Fibroblast of skin of back (primary cell): ENCODE measurements at places on chromosomes 12 and 14.

GRCh38 chr12:10160617-10161385 lies 11.1 kb downstream of the OLR1 start:
- no peak for DNase-seq

DNA sequence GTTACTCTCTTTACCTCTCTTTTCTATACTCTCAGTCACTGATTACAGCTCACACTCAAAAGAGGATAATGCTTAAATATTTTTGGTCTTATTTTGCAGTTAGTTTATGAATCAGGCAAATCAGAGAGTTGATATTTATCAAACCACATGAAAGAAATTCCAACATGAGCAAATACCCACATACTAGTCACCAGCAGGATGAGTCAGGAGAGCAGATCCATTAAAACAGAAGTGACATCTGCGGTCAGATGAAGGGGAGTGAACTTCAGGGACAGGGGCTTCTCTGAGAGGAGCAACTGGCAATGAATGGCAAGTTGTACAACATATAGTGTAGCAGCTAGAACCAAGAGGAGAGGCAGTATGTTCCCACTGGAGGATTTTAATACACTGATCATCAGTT lies 258.7 kb downstream of the SYT10 start:
- no peak for DNase-seq

GRCh38 chr14:96497087-96497486 lies 5.1 kb upstream of the PAPOLA start:
- DNase-seq = no peak

DNA sequence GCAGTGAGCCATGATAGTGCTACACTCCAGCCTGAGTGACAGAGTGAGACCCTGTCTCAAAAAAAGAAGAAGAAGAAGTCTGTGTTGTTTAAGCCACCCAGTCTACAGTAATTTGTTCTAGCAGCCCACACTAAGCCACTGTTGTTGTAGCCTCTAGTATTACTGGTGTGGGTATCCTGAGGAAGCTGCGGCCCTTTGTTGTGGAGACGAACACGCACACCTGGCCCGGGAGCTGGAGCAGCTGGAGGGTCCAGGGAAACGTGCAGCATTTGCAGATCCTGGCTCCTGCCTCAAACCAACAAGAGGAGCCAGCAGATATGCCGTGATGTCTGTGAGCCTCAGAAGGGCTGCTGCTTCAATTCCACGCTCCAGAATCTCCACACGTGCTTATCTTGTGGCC lies 65.3 kb downstream of the MAP1LC3B2 start:
- DNase-seq = no peak

GRCh38 chr12:85007836-85008235 lies 28.2 kb downstream of the TSPAN19 start:
- DNase-seq = peak; percentile 26

DNA sequence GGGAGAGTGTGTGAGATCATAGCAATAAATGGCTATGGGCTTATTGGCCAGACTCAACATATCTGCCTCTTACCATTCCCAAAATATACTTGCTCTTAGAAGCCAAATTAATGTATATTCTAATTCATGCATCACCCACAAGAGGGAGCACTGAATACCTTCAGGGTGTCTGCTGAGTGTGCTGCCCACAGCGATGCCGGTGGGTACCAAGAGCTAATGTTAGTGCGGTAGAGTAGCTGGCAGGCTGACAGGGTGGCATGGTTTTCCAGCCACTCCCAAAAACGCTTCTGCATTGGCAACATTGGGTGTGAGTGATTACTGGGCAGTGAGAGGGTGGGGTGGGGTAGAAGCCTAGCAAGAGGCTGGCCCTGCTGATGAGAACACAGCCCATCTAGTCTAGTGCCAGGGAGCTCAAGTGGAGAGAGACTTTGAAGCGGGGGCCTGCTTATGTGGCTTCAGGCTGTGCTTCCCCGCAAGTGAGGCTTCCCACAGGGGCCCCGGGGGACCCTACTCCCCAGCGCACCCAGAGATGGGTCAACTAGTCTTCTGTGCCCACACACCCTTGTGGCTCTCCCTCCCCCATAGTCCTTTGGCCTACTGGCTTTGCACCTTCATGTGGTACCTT lies 9.2 kb upstream of the PLEKHD1 start:
- DNase-seq = peak; percentile 12

DNA sequence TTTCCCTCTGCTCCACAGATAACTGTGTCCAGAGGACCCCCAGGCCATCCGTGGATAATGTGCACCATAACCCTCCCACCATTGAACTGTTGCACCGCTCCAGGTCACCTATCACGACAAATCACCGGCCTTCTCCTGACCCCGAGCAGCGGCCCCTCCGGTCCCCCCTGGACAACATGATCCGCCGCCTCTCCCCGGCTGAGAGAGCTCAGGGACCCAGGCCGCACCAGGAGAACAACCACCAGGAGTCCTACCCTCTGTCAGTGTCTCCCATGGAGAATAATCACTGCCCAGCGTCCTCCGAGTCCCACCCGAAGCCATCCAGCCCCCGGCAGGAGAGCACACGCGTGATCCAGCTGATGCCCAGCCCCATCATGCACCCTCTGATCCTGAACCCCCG lies 201.3 kb upstream of the BCL2L14 start:
- DNase-seq = no peak

GRCh38 chr12:88298014-88298682 lies 156.0 kb downstream of the TMTC3 start:
- DNase-seq = peak; percentile 1

- peak; percentile 98 for DNase-seq
Observed at GRCh38 chr12:19967431-19967830, 400.9 kb upstream of the PDE3A start.

DNA sequence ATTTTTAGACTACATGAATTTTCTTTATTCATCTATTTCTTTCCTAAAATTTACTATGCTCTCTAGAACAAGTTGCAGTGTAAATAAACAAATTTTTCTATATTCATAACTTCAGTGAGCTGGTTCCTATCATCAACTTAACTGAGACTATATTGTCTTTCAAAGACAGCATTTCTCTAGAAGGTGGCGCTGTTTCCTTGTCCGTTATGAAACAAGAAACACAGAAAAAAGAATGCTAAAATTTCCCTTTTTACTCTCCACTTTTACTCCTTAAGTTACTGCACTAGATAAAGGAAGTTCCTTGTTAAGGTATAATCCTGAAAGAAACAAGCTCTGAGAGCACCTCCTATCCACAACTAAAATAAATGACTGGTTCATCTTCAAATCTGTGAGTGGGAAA lies 8.2 kb upstream of the CLEC2A start:
- DNase-seq = no peak

- no peak for DNase-seq
Observed at GRCh38 chr14:59633486-59633885, 56.9 kb upstream of the CCDC175 start.

GRCh38 chr12:111417784-111418593 lies 12.3 kb downstream of the SH2B3 start:
- DNase-seq = no peak

DNA sequence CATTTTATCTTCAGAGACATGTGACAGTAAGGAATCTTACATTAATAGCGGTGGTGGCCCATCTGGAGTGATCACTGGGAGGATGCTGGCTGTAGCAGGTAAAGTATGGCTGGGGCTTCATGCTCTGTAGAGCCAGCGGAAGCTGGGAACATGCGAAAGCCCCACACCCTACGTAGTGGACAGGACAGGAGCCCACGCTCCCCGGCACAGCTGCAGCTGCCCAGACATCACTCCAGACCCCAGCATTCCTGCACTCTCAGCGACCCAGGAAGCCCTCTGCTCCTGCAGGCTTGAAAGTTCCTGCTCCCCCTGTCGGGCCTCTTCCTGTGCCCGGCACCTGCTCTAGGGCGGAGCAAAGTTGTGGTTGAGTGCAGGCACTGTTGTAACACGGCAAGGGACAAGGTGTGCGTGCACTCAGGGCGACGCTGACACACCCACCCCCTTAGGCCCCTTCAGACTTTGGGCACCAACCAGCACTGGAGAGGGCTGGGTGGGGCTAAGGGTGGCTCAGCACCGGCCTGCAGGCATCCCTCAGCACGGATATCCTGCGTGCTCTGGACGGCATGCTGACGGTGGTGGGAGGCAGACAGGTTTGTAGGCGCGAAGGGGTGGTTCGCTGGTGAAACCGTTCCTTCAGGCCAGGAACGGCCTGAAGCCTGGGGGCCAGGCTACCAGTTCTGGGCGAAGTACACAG lies 568.3 kb downstream of the FSCB start:
- no peak for DNase-seq

- DNase-seq = no peak
Observed at GRCh38 chr14:23544511-23545447, 6.8 kb downstream of the ZFHX2 start.

GRCh38 chr12:40314927-40315326 lies 90.1 kb downstream of the LRRK2 start:
- no peak for DNase-seq

DNA sequence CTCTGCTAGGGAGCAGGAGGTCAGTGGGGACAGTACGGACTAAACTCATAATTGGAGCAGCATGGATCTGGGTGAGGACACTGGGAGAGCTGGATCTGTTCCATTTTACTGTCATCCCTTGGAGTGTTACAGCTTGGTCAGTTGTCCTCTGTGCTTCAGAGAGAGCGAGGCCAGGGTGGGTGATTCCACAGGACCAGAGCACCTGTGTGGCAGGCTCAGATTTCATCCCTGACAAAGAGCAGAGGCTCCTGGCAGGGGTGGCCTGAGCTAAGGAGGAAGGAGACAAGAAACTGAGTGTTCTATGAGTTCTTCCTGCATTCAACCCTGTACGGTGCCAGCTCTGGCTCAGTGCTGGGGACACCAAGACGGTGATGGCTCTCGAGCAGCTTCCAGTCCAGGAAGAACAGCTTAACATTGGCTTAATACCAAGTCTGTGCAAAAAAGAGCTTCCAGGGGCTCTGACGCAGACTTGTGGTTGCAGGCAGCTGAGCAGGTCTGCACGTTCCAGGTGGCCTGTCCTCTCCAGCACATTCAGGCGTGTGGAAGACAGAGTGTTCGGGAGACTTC lies 8.4 kb upstream of the PGF start:
- DNase-seq = no peak

GRCh38 chr12:102369876-102370275 lies 110.5 kb downstream of the IGF1 start:
- DNase-seq = no peak

- DNase-seq = no peak
Observed at GRCh38 chr12:5511256-5511643, 79.3 kb downstream of the NTF3 start.

DNA sequence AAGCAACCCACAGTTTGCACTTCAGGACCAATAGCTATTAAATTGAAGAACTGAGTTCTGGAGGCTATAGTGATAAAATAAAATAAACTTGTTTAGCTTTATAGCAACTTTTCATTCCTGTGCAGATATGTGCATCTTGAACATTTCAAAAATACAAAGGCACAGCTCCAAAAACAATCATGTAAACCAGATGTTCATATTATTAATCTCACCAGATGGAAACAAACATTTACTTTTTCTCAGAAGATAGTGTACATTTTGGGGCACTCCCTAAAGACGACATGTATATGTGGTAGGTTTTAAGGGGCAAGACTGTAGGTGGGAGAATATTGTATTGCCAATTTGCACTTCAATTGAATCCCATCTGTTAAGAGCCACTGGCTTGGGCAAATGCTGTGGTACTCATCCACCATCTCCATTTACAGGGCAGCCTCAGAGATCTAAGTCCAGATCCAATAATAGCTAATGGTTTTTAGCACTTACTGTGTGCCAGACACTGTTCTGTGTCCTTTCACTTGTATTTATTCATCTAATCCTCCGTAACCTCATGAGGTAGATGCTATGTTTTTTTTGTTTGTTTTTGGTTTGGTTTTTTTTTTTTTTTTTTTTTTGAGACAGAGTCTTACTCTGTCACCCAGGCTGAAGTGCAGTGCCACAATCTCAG lies 49.1 kb downstream of the PTGER2 start:
- no peak for DNase-seq

DNA sequence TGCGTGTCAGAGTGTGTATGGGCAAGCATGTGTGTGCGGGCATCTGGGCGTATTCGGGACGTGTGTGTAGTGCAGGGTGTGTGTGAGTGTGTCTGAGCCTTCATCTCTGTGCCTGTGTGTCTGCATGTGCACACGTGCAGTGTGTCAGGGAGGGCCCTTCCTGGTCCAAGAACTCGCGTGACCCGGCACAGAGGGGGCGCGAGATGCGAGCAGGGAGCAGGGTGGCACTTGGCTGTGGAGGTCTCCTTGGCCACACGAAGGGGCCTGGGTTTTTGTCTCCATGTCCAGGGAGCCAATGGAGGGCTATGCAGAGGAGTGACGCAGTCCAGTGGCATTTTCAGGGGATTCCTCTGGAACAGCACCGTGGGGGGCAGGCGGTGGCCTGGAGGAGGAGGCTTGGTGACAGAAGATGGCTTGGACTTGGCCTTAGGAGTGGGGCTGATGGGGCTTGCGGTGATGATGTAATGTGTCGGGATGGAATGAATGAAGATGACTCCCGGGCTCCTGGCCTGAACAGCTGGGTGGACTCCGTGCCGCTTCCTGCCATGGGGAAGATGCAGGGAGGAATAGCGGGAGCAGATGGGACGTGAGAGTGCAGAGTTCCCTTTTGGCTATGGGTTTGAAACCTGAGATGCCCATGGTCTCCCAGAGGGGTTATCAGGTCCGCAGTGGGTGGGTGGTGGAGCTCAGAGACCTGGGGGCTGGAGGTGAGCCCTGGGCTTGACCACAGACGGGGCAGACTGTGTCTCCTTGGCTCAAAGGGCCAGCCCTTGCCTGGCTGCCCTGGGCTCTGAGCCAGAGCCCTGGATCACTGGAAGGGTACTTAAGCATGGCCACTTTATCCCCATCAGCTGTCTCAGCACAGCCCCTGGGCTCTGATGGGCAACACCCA lies 208.3 kb downstream of the PHETA1 start:
- DNase-seq = no peak

- no peak for DNase-seq
Observed at GRCh38 chr14:89695846-89696245, 258.7 kb downstream of the EFCAB11 start.

DNA sequence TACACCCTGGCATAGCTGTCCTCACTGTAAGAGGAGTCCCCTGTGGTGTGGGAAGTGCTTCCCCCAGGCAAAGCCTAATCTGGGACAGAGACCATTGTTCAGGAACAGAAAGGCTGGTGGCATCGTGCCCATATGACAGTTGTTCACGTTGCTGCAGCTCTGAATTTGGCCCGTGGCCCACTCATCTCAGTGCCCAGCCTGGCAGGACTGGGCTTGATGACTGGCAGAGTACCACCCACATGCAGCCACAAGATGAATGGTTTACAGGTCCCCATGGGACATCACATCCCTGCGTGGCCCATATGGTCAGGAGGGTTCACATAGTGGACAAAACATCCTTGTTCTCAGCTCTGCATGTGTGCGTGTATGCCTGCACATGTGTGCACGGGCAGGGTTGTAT lies 17.5 kb downstream of the IQSEC3 start:
- no peak for DNase-seq
